Heart left ventricle (tissue), 16 donors: ENCODE measurements at places on chromosomes 12 and 14. TPM values are rescaled to one million over a fixed set of nuclear protein-coding genes. Genes with fewer than 3 reads are reported as not detected.

LMNTD1 gene
- not detected for total RNA-seq

ANKRD33 gene
- total RNA-seq = not detected

RPS26 gene
- total RNA-seq = 23.2 TPM

CEP290 gene
- 10.4 TPM for total RNA-seq

CD4 gene
- 4.6 TPM for total RNA-seq

FSCB gene
- total RNA-seq = not detected

LRP1 gene
- total RNA-seq = 60.2 TPM

NINJ2 gene
- total RNA-seq = 6.4 TPM

NRL gene
- 2.9 TPM for total RNA-seq

TMBIM6 gene
- 252 TPM for total RNA-seq

ETV6 gene
- 15.1 TPM for total RNA-seq

OR4N2 gene
- not detected for total RNA-seq

PAPOLA gene
- total RNA-seq = 88.4 TPM

- H3K4me3 ChIP-seq = no peak overlapping the region
- H3K27me3 ChIP-seq = no peaks in the 10 kb centered on the region
- no peak overlapping the region for H3K27ac ChIP-seq
- H3K36me3 ChIP-seq = no peaks in the 10 kb centered on the region
- peaks cover 12% of the 10 kb centered on the region for H3K4me1 ChIP-seq
Observed at GRCh38 chr14:58954052-58954451, 234.4 kb upstream of the DAAM1 start.

DNA sequence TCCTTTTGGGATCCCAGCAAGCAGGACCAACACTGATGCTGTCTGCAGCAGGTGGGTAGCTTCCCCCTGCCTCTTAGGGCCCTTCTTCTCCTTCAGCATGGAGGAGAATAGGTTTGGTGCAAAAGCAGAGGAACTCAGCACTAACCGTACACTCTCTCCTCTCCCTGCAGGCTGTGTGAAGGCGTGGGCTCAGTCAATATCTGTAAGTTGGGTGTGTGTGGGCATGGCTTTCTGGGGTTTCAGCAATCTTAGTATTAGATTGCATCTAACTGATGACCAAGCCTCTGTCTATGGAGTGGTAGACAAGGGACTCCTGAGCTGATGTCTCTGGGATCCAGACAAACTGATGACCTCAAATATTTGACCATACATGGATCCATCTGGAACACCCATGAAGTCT lies 14.3 kb downstream of the KRT85 start:
- peaks cover 41% of the 10 kb centered on the region for H3K27me3 ChIP-seq
- no peaks in the 10 kb centered on the region for H3K4me1 ChIP-seq
- no peak overlapping the region for H3K27ac ChIP-seq

- DNase-seq = no peak
- H3K4me1 ChIP-seq = no peaks in the 10 kb centered on the region
- no peaks in the 10 kb centered on the region for H3K27me3 ChIP-seq
- peak overlapping the region; percentile 43 for H3K27ac ChIP-seq
Observed at GRCh38 chr14:59313144-59313651, 124.7 kb downstream of the DAAM1 start.

DNA sequence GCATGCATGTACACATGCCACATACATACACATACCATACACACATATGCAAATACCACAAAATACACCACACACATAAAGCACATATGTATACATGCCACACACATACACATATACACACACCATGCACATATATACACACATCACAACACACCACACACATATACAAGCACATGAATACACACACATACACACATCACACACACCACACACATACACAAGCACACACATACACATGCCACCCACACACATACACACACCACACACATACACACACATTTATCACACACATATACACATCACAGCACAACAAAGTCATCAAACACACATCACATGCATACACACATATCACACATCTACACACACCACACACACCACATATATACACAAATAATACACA lies 1108.5 kb downstream of the GALC start:
- no peak overlapping the region for H3K27ac ChIP-seq
- no peak for DNase-seq
- H3K27me3 ChIP-seq = no peaks in the 10 kb centered on the region
- no peak overlapping the region for H3K4me3 ChIP-seq

GRCh38 chr14:68951035-68951797 lies 27.9 kb downstream of the ACTN1 start:
- peak overlapping the region; percentile 79 for H3K27ac ChIP-seq
- peak; percentile 86 for DNase-seq
- peaks cover 97% of the 10 kb centered on the region for H3K4me1 ChIP-seq
- H3K36me3 ChIP-seq = no peaks in the 10 kb centered on the region
- no peaks in the 10 kb centered on the region for H3K27me3 ChIP-seq
- H3K4me3 ChIP-seq = no peak overlapping the region

DNA sequence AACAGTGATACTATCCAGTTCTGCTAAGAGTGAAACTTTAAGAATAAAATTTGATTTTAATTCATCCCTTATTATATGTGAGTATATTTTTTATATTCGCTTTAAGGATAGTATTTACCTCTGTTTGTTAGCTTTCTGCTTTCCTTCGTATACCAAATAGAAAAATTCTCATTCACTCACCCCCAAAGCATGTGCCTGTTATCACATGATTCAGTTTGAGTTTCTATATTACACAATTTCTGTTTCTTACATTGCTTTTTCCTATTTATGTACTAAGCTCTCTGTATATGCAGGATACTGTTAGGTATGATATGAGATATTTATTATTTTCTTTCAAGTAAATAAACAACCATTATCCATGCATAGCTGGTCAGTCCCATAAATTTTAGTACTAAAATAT lies 275.2 kb downstream of the FBXL14 start:
- H3K27ac ChIP-seq = peak overlapping the region; percentile 68
- DNase-seq = no peak
- no peaks in the 10 kb centered on the region for H3K4me1 ChIP-seq
- H3K27me3 ChIP-seq = no peaks in the 10 kb centered on the region

- DNase-seq = peak; percentile 95
- H3K27ac ChIP-seq = peak overlapping the region; percentile 99
- peaks cover 22% of the 10 kb centered on the region for H3K4me1 ChIP-seq
- H3K36me3 ChIP-seq = no peaks in the 10 kb centered on the region
- H3K27me3 ChIP-seq = no peaks in the 10 kb centered on the region
Observed at GRCh38 chr14:20682435-20683124, 1.8 kb upstream of the RNASE4 start.

DNA sequence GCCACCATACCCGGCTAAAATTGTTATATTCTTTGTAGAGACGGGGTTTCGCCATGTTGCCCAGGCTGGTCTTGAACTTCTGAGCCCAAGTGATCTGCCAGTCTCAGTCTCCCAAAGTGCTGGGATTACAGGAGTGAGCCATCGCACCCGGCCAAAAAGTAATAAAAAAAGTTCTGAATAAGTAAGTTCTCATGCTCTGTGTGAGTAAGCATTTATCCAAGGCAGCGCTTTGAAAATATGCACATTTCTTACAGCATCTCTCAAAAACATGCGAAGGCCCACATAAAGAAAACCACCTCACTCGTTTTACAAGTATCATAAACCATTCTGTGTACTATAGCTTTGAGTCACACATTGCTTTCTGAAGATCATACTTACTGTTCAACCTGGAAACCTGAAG lies 8.6 kb downstream of the GIT2 start:
- H3K27me3 ChIP-seq = no peaks in the 10 kb centered on the region
- DNase-seq = no peak
- peaks cover 31% of the 10 kb centered on the region for H3K4me1 ChIP-seq
- H3K36me3 ChIP-seq = peaks cover 21% of the 10 kb centered on the region
- H3K27ac ChIP-seq = no peak overlapping the region

GRCh38 chr14:99936056-99936455 lies 129.2 kb upstream of the EVL start:
- no peaks in the 10 kb centered on the region for H3K27me3 ChIP-seq
- H3K36me3 ChIP-seq = peaks cover 57% of the 10 kb centered on the region
- no peaks in the 10 kb centered on the region for H3K4me1 ChIP-seq
- no peak overlapping the region for H3K27ac ChIP-seq
- H3K4me3 ChIP-seq = no peak overlapping the region

DNA sequence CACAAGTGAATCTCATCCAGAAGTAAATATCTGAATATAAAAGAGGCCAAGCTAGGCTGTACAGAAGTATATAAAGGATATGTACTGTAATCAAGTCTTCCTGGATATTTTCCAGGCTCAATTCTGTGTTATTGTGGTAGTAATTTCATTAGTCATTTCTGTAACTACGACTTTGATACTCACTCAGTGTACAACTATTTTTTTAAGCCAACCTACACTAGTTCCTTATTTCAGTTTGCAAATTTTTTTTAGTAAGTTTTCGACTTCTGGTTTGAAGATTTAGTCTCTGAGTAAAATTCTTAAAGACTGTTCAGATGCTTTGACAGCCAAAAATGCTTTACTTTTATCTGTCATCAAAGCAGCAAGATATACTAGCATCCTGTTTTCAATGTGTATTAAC lies 130.8 kb downstream of the CAPZA3 start:
- H3K27me3 ChIP-seq = no peaks in the 10 kb centered on the region
- H3K4me1 ChIP-seq = peaks cover 7% of the 10 kb centered on the region
- H3K27ac ChIP-seq = no peak overlapping the region
- H3K4me3 ChIP-seq = no peak overlapping the region
- no peak for DNase-seq
- no peaks in the 10 kb centered on the region for H3K36me3 ChIP-seq

GRCh38 chr12:24888813-24889212 lies 60.1 kb downstream of the BCAT1 start:
- H3K4me1 ChIP-seq = no peaks in the 10 kb centered on the region
- no peaks in the 10 kb centered on the region for H3K36me3 ChIP-seq
- no peak overlapping the region for H3K27ac ChIP-seq
- H3K27me3 ChIP-seq = no peaks in the 10 kb centered on the region
- no peak for DNase-seq

GRCh38 chr14:67539116-67539515 lies 6.0 kb downstream of the PLEKHH1 start:
- no peaks in the 10 kb centered on the region for H3K27me3 ChIP-seq
- no peak for DNase-seq
- no peaks in the 10 kb centered on the region for H3K4me1 ChIP-seq
- no peak overlapping the region for H3K4me3 ChIP-seq
- H3K36me3 ChIP-seq = no peaks in the 10 kb centered on the region

DNA sequence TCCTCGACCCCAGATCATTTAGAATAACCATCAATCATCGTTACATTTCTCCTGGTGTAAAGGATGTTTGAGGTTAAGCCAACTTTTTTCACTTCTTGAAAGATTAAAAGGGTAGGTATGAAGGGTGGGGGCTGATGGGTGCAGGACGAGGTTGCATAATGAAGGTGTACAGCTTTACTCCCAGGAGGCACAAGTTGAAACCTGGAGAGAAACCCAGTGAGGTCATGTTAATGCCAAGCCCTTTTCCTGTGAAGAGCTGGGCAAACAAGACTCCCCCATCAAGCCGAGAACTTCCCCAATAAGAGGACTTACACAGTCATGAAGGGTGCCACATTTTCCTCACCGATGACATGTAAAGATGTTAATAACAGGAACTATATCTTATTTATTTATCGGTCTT lies 84.3 kb downstream of the FZD10 start:
- H3K27me3 ChIP-seq = no peaks in the 10 kb centered on the region
- no peaks in the 10 kb centered on the region for H3K4me1 ChIP-seq
- H3K4me3 ChIP-seq = no peak overlapping the region
- H3K27ac ChIP-seq = no peak overlapping the region
- H3K36me3 ChIP-seq = no peaks in the 10 kb centered on the region

- no peaks in the 10 kb centered on the region for H3K27me3 ChIP-seq
- no peak overlapping the region for H3K27ac ChIP-seq
- no peak overlapping the region for H3K4me3 ChIP-seq
- DNase-seq = no peak
Observed at GRCh38 chr14:92400579-92401444, 77.8 kb downstream of the SLC24A4 start.

DNA sequence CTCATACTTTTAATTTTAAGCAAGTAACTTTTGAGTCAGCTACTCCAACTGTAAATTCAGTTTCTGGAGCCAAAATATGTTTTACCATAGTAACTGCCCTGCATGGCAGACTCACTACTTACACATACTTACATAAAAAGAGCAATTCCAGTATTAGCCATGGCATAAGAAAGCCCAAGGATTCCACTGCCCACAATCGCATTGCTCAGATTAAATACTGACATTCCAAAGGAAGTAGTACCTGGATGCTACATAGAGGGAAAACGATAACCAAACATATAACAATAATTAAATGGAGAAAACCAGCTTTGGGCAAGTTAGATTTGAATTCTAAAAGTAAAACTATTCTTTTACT lies 2.2 kb downstream of the SLC38A2 start:
- H3K27me3 ChIP-seq = no peaks in the 10 kb centered on the region
- DNase-seq = no peak
- peaks cover 10% of the 10 kb centered on the region for H3K4me1 ChIP-seq
- peak overlapping the region; percentile 94 for H3K4me3 ChIP-seq
- H3K27ac ChIP-seq = no peak overlapping the region

DNA sequence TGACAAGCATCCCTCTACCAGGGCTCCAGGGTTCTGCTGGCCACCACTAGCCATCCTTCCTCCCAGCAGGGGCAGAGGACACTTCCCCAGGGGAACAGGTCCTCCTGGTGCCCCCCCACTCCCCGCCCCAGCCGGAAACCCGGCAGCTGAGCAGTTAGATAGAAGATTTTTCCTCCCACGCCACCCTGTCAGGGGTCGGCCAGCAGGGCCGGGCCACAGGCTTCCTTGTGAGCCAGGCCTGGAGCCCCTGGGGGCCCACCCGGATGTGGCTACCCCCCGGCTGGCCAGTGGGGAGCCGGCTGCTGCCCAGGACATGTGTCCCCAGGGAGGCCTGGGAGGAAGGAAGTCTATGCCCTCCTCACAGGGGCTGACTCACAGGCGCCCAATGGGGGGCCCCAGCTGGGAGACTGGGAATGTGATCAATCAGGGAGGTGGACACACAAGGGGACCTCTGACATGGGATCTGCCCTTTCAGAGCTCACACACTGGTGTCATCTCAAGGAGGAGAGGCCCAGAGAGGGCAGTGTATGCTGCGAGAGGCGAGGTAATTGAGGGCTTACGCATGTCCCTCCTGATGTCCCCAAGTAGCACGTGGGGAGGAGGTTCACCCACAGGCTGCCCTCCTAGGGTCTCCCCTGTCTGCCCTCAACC lies 4.2 kb downstream of the SH2B3 start:
- H3K36me3 ChIP-seq = peaks cover 6% of the 10 kb centered on the region
- H3K4me1 ChIP-seq = peaks cover 86% of the 10 kb centered on the region
- peak; percentile 84 for DNase-seq
- peak overlapping the region; percentile 94 for H3K4me3 ChIP-seq
- H3K27ac ChIP-seq = peak overlapping the region; percentile 99

DNA sequence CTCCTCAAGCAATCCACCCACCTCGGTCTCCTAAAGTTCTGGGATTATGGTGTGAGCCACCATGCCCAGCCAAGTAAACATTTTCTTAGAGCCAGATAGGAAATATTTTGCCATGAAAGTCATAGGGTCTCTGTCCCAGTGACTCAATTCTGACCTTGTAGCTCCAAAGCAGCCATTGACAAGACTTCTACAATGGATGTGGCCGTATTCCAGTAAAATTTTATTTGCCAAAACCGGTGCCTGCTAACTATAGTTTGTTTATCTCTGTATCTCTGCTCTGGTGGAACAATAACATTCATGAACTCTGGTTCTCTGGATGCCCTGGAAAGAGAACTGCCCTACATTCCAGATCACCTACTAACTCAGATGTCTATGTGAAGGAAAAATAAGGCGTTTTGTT lies 54.6 kb upstream of the USP44 start:
- H3K27me3 ChIP-seq = no peaks in the 10 kb centered on the region
- no peak overlapping the region for H3K4me3 ChIP-seq
- DNase-seq = no peak
- peaks cover 27% of the 10 kb centered on the region for H3K4me1 ChIP-seq

GRCh38 chr12:118763234-118763633 lies 218.1 kb upstream of the SRRM4 start:
- H3K4me1 ChIP-seq = no peaks in the 10 kb centered on the region
- DNase-seq = no peak
- no peaks in the 10 kb centered on the region for H3K36me3 ChIP-seq
- no peak overlapping the region for H3K27ac ChIP-seq
- no peak overlapping the region for H3K4me3 ChIP-seq
- no peaks in the 10 kb centered on the region for H3K27me3 ChIP-seq
